ENCODE measurements at places on chromosomes 16 and 17.

- no peak for DNase-seq
These were observed 16.9 kb downstream of the EARS2 start for GRCh38 chr16:23539984-23540816.

- no peak for DNase-seq
These were observed 108.5 kb downstream of the RAB11FIP4 start for GRCh38 chr17:31499771-31500554.

DNA sequence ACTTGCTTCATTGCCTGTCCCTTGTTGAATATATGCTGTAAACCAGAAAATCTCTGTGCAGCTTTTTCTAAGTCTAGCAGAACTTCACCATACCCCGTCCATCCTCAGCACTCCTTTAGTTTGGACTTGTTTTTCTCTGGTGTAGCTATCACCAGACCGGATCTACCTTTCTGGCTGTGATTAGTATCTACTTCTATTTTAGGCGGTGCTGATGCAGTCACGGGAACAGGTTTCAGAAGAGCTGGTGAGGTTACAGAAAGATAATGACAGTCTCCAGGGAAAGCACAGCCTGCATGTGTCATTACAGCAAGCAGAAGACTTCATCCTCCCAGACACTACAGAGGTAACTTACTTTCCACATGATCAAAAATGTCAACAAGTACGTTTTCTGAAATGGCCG is 46.4 kb downstream of the NUP88 start:
- no peak for DNase-seq

DNA sequence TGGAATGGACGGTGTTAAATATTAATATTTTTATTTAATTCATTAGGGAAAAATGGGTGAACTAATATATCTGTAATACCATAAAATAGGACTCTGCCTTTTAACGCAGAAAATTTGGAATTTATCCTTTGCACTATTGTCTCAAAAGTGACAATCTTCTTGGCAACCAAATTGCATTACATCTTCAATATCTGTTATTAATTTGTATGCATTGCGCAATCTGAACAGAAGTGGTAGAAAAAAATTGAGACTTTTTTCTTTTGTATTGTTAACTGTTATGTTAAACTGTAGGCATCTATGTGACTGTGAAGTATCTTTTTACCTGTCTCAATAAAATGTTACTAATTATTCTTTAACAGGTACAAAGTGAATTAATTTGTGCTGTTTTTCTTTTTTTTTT is 55.6 kb downstream of the PPM1E start:
- DNase-seq = no peak

DNA sequence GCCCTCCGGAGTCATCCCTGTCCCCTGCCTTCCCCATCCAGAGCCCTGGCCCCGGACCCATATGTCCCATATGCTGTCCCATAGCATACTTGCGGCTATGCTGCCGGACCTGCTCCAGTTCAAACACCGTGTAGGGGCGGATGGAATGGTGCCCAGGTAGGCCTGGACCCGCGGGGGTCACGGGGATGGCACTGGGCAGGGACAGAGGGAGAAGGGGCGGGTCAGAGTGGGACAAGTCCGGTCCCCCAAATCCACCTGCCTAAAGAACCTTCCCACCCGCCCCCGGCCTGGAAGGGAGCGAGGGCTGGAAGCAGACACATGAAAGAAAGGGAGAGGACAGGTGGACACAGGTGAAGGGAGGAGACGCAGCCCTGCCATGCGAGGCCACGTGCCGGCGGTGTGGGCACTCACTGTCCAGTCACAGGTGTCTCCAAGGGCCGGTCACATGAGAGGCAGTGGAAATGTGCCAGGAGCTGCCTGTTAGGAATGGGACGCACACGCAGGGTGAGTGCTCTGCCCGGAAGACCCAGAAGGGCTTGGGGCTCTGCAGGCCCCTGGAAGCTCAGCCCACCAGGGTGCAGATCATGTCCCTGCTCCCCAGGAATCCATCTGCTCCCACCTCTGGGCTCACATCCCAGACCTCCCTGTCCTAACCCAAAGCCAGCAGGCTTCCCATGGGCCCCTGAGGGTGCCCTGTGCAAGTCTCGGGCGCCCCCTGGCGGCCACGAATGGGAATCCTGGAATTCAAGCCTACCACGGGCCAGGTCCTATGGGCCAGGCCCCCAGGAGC is 14.0 kb downstream of the UBALD2 start:
- peak; percentile 83 for DNase-seq

- DNase-seq = no peak
These were observed 686 bp upstream of the RHOT2 start for GRCh38 chr16:667113-667779.

GRCh38 chr16:89349947-89350633 is 132.6 kb downstream of the ZNF778 start:
- DNase-seq = no peak

DNA sequence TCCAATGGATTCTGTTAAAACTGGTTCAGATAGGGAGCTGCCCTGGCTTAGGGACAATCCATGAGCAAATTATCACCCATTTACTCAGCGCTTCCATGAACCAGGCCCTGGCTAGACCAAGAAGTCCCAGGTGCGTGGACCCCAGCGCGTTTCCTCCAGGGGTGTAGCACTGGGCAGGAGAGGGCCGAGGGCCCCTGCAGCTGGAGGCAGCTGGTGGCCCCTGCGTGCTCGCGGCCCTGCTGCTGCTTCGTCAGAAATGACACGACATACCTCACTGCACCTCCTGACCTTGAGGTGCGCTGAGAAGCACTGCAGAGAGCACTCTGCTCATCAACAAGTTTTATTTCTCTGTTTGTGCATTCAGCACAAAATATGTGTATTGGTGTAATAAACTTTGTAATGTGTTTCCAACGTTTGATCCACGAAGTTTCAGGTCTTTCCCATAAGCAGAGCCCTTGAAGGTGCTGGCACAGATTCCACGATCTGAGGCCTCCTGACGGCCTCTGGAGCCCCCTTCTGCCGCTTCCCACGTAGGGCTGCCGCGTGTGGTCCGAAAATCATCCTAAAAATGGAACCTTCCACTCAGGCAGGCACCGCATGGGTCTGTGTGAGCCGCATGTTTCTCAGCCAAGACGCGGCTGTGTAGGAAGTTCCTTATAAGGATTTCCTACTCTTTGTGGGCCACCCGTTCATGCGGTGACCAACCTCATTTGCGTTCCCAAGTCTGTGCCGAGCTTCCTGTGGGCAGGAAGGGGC is 50.8 kb upstream of the ZCCHC14 start:
- DNase-seq = no peak

DNA sequence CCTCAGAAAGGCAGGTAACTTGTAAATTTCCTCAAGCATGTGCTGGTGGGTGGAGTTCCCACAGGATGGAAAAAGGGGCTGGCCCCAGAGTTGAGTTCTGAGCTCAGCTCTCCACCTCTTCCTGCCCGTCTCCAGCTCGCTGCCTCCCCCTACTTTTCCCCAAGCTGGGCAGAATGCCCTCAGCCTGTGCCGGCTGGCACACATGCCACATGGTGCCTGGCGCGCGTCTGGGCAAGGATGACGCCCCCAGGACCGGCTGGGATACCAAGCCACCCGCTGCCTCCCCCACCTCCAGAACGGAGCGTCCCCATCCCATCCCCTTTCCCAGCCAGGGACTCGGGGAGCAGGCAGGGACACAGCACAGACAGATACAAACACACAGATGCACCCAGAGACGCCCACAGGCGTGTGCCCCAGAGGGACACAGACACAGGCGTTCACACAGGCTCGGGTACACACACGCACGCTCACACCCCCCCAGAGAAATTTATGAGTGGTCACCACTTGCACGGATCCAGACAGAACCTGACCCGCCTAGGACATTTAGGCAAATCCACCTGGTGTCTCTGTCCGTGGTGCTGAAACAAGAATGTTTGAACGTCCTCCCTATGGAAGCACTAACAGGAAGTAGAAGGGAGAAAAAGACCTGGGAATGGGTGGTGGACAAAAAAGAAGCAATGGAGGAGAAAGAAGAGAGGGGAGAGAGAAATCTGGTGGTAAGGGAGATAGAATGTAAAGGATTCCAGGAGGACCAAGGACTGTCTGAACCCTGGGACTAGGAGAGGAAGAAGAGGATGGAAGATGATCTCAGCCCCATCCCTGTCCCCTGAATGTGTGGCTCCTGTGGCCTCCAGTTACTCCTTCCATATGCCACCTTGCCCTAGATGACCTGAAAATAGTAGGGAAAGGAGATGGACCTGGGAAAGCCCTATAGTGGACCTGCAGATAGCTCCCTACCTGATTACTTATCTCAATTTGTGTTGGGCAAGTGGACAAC is 15.5 kb downstream of the NEUROD2 start:
- peak; percentile 69 for DNase-seq

- no peak for DNase-seq
These were observed 49.8 kb upstream of the CBX4 start for GRCh38 chr17:79888811-79889634.

GRCh38 chr17:79803997-79804855 is 7.3 kb upstream of the CBX8 start:
- no peak for DNase-seq

DNA sequence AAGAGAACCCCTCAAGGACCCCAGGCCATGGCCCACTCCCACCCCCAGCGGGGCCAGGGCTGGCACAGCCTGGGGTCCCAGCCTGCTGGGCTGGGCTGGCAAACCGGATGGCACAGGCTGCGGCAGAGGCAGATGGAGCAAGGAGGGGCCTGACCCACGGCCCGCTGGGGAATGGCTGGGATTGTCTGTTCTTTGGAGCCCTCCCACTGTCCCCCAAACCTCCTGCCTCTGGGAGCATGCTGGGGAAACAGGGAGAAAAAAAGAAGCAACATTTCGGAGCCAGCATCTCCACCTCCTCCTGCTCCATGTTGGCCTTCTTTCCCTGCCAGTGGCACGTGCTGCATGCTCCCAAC is 37.1 kb upstream of the LHX1 start:
- no peak for DNase-seq

DNA sequence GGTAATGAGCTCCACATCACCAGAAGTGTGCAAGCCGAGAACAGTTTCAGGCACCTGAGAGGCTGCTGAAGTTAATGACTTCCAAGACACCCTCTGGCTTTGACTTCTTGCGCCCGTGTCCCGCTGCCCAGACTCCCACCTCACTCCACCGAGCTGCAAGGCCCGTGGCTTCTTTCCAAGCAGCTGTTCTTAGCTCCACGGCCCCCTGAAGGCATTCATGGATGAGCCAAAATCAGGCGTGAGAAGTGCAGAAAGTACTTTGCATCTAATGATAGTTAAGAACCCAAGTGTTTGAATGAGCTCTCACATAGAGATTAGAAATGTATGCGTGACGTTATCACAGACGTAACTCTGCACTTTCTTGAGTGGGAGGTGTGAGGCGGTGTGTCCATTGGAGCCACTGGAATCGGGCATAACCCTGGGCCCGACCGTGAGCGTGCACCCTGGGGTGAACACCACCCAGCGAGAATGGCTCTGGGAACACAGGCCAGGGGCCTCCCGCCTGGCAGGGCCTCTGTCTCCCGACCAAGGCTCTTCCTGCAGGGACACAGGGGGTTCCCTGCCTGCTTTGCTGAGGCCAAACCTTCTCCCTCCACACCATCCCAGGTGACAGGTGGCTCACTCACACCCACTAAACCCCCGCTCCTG is 11.0 kb downstream of the NPTX1 start:
- no peak for DNase-seq

DNA sequence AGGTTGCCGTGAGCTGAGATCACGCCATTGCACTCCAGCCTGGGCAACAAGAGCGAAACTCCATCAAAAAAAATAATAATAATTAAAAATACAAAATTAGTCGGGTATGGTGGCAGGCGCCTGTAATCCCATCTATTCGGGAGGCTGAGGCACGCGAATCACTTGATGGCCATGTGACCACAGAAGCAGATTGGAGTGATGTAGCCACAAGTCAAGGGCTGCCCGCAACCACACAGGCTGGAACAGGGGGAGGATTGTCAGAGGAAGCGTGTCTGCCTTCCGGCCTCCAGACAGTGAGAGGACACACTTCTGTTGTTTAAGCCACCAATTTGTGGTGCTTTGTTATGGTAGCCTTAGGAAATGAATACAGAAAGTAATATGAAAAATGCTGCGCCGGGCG is 11.8 kb upstream of the NAGS start:
- no peak for DNase-seq

DNA sequence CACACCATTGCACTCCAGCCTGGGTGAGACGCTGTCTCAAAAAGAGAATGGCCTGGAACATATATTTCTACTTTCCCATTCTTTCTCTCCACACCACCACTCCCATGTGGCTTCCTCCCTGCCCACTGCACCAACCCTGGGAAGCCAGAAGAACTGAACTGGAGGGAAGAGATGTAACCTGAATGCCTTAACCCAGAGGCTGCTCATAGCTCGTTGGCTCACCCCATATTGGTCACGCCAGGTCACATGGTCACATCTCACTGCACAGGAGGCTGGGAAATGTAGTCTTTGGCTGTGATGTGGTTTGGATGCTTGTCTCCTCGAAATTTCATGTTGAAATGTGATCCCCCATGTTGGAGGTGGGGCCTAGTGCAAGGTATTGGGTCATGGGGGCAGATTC is 5.9 kb upstream of the DNAH17 start:
- DNase-seq = no peak

GRCh38 chr16:58638148-58639036 is 8.8 kb upstream of the CNOT1 start:
- peak; percentile 89 for DNase-seq

GRCh38 chr17:61126473-61127249 is 273.0 kb upstream of the TBX2 start:
- DNase-seq = no peak

DNA sequence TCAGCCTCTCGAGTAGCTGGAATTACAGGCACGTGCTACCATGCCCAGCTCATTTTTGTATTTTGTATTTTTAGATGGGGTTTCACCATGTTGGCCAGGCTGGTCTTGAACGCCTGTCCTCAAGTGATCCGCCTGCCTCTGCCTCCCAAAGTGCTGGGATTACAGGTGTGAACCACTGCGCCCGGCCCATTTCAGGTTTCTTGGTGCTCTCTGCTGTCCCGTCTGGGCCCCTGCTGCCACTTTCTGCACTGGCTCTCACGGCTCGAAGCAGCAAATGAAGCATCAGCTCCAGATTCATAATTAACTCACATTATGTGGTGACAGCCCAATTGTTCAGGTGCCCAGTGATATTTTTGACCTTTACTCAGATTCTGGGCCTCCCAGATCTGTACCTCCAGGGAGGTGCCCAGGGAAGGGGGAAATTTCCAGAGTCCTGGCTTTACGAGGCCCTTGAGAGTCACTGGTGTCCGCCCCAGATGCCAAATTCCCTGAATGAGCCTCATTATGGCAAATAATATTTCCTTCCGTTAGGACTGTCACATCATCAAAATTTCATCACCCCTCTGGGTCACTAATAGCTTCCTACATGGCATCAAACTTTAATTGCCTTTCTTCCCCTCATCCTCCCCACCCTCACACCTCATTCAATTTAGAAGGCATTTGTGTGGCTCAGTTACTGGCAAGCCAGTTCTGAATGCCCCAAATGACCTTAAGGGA is 9.0 kb downstream of the SDK2 start:
- DNase-seq = no peak

GRCh38 chr16:65116818-65117430 is 4.9 kb downstream of the CDH11 start:
- no peak for DNase-seq

- DNase-seq = peak; percentile 86
These were observed 47.2 kb downstream of the ANKRD11 start for GRCh38 chr16:89442990-89443726.

GRCh38 chr17:21301593-21302550 is 17.4 kb downstream of the MAP2K3 start:
- no peak for DNase-seq
